ENCODE measurements at places on chromosomes 3 and 15.
A peak's percentile ranks its signal among the peaks of the same experiment; 100 is the strongest.

DNA sequence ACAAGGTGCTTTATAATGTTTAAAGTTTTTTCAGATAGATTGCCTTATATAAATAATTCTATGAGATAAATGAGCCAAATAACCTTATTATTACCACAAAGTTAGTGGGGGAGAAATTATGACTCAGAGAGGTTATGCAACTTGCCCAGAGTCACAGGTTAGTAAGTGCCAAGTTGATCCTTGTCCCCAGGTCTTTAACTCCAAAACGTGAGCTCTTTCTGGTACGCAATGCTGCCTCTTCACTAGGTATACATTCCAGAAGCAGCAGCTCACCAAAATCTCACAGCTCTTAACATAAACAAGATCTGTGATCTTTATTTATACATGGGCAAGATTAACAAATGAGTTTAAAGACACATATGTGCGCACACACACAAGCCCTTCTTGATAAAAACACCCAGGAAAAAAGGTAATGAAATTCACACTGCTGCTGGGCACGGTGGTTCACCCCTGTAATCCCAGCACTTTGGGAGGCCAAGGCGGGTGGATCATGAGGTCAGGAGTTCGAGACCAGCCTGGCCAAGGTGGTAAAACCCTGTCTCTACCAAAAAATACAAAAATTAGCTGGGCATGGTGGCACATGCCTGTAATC lies 59.8 kb upstream of the NR2F2 start:
- DNase-seq: peak; percentile 49

DNA sequence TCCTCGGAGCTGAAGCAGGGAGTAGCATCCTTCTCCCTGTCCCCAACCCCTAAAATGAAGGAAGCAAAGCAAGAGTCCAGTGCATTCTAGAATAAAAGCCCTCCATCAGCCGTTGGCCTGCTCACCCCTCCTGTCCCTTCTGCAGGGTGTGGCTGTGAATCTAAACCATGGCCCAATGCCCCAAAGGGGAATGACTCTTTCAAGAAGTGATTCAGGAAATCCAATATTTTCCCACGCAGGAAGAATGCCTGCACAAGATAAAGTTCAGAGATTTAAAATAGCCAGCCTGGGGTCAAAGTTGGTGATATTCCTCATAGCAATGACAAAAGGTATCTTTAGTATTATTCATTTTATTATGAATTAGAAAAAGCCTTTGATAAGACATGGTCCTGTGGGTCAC lies 38.5 kb downstream of the SLCO2A1 start:
- peak; percentile 80 for DNase-seq

DNA sequence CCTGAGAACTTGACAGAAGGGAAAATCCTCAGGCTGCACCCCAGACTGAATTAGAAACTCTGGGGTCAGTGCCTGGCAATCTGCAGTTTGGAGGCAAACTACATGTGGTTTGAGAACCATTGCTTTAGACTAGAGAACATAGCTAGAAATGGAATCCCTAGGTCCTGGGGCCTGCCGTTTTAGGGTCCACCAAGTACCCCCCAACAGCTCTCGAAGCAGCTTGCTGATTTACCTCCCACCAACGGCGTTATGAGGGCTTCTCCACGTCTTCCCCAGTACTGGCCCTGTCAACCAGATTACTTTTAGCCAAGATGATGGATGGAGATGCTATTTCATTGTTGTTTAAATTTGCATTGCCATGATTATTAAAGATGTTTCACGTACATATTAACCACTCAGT lies 272.5 kb downstream of the XXYLT1 start:
- DNase-seq: no peak

DNA sequence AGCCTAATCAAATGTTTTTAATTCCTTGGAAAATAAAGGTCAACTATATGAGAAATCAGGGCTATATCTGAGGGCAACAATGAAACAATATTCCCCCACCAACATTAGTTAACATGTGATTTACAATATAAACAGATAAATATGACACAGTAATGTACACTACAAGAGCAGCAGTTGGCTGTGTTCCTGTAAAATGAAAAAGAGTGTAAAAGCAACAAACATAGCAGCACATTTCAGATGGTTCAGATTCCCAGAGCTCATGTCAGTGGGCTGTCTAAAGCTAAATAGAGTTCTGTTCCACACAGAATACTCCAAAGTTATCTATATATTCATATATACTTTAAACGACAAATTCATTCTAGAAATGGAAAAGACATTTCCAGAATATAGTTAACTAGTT lies 42.6 kb downstream of the ANKRD28 start:
- no peak for DNase-seq

DNA sequence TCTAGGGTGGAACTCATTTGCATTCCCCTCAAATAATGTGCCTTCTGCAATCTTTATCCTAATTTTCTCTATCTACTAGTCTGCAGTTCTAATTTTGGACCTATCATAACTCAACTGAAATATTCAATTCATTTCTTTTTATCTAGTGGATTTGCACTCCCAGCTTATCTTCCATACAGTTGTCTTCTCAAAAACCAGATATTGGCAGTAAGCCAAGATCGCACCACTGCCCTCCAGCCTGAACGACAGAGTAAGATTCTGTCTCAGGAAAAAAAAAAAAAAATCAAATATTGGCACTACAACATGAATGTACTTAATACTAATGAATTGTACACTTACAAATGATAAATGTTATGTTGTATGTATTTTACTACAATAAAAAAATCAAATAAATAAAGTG lies 18.0 kb upstream of the CHMP2B start:
- DNase-seq: no peak

- DNase-seq: no peak
Measured at GRCh38 chr15:83720468-83720867, 66.5 kb downstream of the ADAMTSL3 start.

- no peak for DNase-seq
Measured at GRCh38 chr15:84645496-84645895, 8.6 kb downstream of the WDR73 start.

DNA sequence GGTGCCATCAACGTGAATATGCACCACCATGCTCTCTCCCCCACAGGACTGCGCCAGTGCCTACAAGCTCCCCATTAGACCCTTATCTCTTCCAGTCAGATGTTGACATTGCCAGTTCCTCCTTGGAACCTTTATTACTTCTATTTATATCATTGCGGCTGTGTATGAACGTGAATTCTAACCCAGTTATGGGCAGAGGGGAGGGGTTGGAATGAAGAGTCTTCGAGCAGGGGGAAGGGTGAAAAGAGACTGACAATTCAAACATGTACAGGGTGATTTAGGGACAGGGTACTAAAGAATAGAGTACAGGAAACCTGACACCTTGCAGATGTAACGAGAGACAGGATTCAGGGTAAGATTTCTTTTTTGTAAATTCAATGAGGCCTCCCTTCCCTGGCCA lies 41.8 kb upstream of the ST6GAL1 start:
- no peak for DNase-seq

- no peak for DNase-seq
Measured at GRCh38 chr15:68849497-68849896, 28.8 kb upstream of the ANP32A start.

DNA sequence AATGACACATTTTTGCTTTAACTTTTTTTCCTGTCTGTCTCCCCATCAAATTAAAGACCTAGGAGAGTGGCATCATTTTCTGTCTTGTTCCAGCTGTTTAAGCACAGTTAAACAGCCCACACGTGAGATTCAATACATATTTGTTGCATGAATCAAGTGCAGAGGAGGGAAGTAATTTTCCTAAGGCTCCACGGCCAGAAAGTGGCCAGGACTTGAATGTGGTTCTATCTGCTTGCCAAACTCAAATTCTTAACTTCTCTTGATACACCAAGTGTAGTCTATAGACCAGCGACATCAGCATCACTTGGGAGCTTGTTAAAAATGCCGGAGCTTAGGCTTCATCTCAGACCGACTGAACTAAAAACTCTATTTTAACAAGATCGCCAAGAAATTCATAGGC lies 724.8 kb upstream of the CFAP20DC start:
- DNase-seq: peak; percentile 87

GRCh38 chr3:48544141-48544540 lies 12.5 kb downstream of the PFKFB4 start:
- DNase-seq: no peak

DNA sequence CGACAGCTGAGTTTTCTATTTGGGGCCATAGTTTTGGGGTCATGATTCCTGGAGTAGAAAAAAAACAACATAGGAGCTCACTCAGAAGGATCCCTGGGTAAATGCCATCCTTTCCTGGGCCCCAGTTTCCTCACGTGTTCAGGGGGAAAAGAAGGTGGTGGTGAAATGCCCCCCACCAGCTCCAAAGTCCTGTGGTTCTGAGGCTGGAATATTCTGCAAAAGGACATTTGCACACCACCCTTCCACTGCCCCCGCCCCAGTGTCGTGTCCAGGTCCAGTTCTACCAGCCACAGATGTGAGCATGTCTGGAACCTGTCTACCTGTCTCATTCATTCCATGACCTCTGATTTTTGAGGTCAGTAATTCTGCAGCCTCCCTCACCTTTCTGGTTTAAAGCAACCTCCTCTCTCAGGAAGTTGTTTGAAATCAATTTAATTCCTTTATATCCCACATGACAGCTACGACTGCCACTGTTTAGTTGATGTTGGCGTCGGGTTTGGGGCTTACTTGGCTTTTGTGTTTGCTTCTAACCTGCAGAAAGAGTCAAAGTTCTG lies 82.1 kb downstream of the SMAD3 start:
- no peak for DNase-seq

- DNase-seq: no peak
Measured at GRCh38 chr3:161395115-161396012, 24.0 kb upstream of the SPTSSB start.

DNA sequence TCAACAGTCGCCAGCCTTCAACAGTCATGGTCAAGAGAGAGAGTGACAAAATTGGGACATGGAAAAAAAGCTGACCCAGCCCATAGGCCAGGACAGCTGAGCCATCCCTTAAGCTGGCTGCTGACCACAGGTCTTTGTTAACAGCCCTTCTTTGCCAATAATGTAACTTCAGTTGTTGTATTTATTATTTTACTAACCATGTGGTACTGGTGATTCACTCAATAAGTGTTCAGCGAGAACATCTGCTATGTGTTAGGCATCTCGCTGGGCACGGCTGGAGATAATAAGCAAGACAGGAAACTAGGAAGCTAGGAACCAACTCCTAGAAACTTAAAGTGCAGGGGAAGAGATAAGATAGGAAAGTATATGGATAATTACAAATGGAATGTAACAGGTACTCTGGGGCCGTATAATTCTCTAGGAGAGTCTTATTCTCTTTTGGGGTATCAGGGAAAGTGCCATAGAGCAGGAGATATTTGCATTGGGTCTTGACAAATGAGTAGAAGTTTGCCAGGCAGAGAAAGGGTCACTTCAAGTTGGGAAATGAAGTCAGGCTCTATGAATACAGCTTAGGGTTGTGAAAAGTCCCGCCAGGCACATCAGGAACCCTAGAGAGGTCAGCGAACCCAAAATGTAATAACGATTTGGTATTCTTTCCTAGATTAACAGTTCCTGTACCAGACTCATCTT lies 84.0 kb upstream of the TRA2B start:
- DNase-seq: peak; percentile 98

DNA sequence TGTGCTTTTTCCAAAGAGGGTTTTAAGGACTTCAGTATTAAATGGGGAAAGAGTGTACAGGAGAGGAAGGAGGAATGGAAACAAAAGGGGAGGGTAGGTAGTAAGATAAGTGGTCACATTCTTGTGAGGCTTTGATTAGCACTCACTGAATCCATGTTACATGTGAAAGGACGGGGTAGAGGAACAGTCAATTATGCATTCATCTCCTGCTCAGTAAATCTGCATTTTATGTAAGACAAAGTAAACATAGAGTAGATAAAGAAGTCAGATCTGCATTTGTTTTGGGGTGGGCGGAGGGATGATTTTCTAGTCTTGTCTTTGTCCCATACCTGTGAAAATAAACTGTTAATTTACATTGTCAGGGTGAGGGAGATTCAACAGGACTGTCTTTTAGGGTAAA lies 50.8 kb downstream of the SACM1L start:
- no peak for DNase-seq

- peak; percentile 70 for DNase-seq
Measured at GRCh38 chr15:51403072-51403878, 61.8 kb downstream of the GLDN start.

GRCh38 chr15:81292523-81293001 lies 31.4 kb downstream of the STARD5 start:
- DNase-seq: no peak

DNA sequence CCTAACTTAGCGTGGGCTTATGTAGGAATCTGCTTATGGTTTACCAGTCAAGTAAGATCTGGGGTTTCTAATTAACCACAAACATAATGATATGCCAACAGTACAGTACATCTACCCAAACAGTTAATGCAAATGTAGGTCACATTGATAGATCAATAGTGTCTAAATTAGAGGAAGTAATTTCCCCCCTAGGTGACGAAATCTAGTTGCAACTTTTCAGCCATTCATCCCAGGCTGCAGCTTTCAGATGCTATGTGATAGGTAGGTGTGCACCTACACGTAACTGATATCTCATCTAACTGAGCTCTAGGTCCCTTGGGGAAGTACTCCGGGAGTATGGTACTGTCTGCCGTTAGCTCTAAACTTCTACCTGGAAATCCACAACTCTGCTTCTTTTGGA lies 57.2 kb downstream of the CRTC3 start:
- DNase-seq: no peak

- DNase-seq: peak; percentile 76
Measured at GRCh38 chr15:78061963-78062427, 15.5 kb downstream of the TBC1D2B start.

DNA sequence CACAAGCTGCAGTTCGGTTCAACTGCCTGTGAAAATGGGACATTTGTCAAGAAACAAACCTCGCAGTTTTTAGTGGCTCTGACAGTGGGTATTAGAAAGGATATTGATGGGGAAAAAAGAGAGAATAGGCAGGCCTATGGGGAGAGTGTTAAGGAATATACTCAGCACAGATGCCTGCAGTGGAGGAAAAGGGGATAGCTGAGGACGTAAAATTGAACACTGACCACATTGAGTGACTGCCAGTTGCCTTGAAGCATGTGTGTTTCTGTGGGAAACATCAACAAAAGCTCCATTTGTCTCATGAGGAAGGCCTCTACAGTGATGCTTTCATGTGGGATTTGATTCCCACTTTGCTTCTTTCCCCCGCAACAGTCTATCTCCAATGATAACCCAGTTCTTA lies 1042.1 kb downstream of the TUSC7 start:
- DNase-seq: no peak

- DNase-seq: no peak
Measured at GRCh38 chr3:158617982-158618875, 26.1 kb upstream of the GFM1 start.

DNA sequence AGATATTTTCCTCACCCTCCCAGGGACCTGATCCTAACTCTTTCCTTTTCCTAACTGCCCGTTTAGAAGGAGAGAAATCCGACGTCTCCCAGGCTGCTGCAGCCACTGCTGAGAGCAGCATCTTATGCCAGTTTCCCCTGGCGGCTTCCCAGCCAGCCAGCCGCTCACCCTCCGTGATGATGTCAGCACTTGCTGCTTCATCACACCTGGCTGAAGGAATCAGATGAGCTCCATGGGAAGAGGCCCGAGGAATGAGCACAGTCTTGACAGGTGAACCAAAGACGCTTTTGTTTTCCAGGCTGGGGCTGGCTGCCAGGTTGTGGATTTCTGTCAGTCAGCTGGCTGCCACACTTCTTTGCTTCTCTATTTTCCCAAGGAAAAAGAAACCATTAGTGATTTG lies 445.1 kb upstream of the RBMS3 start:
- DNase-seq: peak; percentile 40

Data from GM23248 (cell line).